ENCODE measurements at places on chromosomes 5 and 9.

DNA sequence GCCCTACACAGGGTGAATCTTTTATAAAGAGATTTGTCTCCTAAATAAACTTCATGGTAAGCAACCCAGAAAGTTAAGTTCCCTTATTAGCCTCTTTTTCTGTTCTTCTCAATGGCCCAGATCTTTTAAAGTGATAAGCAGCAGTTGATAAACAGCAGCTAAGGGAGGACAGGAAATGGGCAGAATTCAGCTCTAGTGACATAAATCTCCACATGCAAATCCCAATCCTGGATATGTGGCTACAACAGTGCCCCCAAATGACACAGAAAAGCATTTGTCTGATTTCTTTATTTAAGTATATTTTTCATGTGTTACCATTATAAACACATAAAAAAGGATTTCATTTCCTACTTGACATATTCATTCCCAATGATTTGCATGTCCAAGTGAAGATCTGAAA, 199.0 kb downstream of the DTWD2 start:
- DNase-seq: no peak

GRCh38 chr9:11577522-11577921, 964.7 kb upstream of the PTPRD start:
- DNase-seq: no peak

GRCh38 chr9:7947577-7947976, 148.0 kb upstream of the DMAC1 start:
- DNase-seq: no peak

DNA sequence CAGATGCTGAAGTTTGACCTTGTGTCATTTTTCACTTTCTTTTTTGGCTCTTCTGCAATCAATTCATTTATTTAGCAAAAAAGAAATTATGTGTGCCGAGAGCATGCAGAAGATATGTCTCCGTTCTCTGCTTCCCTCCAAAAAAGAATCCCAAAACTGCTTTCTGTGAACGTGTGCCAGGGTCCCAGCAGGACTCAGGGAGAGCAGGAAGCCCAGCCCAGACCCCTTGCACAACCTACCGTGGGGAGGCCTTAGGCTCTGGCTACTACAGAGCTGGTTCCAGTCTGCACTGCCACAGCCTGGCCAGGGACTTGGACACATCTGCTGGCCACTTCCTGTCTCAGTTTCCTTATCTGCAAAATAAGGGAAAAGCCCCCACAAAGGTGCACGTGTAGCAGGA, 2.4 kb downstream of the FGFR4 start:
- no peak for DNase-seq

DNA sequence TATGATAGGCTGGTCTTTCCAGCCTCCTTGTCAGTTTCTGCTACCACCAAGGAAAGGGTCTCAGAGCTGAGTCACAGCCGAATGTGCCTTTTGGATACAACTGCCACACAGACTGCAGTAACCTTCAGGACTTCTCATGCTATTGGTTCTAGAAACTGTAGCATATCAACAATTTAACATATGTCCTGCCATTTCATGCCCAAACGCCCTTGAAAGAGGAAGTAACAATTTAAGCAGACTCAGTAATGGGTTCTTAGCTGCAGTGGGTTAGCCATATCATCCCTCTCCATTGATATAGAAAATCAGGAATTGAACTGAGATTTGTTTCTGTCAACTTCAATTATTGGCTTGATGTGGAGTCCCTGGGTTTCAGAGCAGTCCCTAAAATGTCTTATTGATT, 4.1 kb upstream of the CLK4 start:
- no peak for DNase-seq

DNA sequence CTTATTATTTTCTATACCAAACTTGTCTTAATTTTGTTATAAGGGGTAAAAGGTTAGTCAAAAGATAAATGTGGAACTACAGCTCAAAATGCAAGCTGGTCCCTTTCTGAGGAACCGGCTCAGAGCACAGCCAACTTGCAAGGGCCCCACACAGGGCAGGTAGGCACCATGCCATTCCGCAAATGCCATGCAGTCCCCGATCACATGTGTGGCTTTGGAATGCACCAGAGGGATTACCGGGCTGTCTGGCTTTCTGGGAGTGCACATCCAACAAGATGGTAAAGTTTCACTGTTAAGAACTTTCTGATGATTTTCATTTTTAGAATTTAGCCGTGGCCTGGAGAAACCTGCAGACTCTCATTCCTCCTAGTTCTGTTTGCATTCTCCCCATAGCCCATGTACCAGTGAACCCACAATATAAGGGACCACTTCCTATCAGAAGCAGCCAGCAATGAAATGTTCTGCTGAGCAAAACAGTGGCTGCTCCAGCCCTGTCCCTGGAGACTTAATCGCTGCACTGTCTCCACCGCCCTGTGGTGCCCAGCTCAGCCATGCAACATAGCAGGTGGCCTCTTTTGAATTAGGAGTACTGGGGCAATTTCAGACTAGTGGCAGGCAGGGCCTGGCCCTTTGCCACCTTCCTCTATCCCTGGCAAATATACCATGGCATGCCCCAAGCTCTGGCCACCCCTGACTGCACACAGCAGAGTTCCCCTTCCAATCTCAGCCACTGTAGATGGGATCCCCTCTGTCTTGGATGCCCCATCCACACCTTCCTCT, 11.4 kb downstream of the SHB start:
- DNase-seq: no peak

DNA sequence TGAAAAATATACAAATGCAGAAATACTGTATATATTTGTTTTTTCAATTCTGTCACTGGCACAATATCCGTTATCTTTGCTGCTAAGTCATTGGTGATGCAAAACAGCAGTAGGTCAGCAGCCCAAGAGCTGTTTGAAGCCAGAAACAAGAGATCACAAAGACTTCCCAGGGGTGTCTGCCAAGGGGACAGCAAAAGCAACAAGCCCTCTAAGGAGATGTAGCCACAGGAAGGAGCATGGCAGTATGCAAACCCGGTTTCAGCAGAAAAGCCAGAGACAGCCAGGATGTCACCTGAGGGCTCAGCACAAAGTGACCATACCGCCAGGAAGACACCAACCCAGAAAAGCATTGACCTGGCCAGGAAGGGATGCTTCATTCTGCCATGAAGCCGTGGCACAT, 241.5 kb downstream of the ARRDC3 start:
- DNase-seq: no peak

Measured in skeletal muscle cell (primary cell).